ENCODE measurements at places on chromosomes 5 and 9. TPM values are rescaled to one million over a fixed set of nuclear protein-coding genes. Genes with fewer than 3 reads are reported as not detected.

GFI1B gene
- not detected for total RNA-seq

- no peak for DNase-seq
Measured at GRCh38 chr9:96449523-96449844, 485 bp upstream of the HABP4 start.

DNA sequence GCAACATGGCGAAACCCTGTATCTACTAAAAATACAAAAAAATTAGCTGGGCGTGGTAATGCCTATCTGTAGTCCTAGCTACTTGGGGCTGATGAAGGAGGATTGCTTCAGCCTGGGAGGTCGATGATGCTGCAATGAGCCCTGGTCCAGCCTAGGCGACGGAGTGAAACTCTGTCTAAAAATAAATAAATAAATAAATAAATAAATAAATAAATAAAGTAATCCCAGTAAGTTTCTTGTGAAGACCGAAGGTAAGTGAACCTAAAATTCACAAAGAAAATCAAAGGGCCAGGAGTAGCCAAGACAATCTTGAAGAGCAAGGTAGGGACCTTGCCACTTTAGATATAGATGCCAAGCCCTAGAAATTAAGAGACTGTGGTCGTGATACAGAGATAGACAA is 68.1 kb upstream of the DHFR start:
- no peak for DNase-seq

C5 gene
- 1.7 TPM for total RNA-seq

GRCh38 chr9:26159575-26160392 is 481.5 kb upstream of the TUSC1 start:
- DNase-seq, result no peak
